Gastrocnemius medialis (tissue), 4 donors: ENCODE measurements at places on chromosomes 4 and X. TPM values are rescaled to one million over a fixed set of nuclear protein-coding genes. Genes with fewer than 3 reads are reported as not detected.

- H3K36me3 ChIP-seq = no peaks in the 10 kb centered on the region
- H3K4me1 ChIP-seq = no peaks in the 10 kb centered on the region
- no peak for DNase-seq
- H3K4me3 ChIP-seq = no peak overlapping the region
These were observed 25.7 kb upstream of the MND1 start for GRCh38 chr4:153318696-153319320.

DNA sequence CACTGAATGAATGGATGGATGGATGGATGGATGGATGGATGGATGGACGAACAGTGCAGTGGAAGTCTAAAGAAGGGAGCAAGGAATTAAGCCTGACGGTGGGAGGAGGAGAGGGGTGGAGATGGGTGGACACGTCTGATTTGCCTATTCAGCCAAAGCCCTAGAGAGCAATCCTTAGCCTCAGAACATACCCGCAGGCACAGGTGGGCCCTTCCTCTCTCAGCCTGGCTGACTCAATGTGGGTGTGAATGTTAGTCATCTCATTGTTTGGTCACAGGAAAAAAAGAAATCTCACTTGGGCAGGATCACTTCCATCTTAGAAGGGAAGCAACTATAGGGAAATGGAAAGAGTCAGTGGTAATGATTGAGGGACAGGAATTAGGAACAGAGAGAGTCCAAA, 165.9 kb downstream of the PJA1 start:
- H3K27me3 ChIP-seq = peaks cover 3% of the 10 kb centered on the region
- no peak for DNase-seq
- H3K36me3 ChIP-seq = no peaks in the 10 kb centered on the region
- peaks cover 17% of the 10 kb centered on the region for H3K4me1 ChIP-seq

DNA sequence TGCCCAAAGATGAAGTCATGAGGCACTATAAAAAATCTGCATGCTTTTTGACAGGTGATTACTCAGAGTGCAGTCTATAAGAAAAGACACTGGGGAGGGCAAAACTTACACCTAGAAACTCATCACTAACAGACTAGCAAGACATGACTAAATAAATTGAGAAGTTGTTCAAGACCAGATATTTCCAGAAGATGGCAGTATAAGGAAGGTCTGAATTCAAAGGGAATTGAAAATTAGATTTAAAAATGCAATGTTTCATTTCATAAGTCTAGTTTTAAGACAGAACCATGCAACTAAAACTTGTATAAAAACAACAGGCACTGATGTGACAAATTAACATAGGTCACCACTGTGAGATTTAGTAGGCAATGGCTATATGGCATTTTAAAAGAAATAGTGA, 232.5 kb upstream of the POF1B start:
- no peak overlapping the region for H3K4me3 ChIP-seq
- H3K27ac ChIP-seq = no peak overlapping the region
- no peaks in the 10 kb centered on the region for H3K36me3 ChIP-seq
- H3K27me3 ChIP-seq = no peaks in the 10 kb centered on the region

GRCh38 chr4:8699479-8700145, 107.0 kb downstream of the CPZ start:
- H3K27ac ChIP-seq = no peak overlapping the region
- H3K4me3 ChIP-seq = no peak overlapping the region
- DNase-seq = no peak
- no peaks in the 10 kb centered on the region for H3K36me3 ChIP-seq
- H3K4me1 ChIP-seq = no peaks in the 10 kb centered on the region

DNA sequence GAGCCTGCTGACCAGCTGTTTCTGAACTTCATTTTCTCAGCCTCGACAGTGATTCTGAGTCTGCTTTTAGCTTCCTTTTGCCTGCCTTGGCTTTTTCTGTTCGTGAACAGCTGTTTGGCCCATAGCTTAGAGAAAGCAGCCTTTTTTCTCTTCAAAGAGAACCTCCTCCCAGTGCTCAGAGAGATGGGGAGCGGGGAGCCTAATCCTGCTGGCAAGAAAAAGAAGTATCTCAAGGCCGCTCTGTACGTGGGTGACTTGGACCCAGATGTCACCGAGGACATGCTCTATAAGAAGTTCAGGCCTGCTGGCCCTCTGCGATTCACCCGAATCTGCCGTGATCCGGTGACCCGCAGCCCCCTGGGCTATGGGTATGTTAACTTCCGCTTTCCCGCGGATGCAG, 756 bp downstream of the PABPC5 start:
- no peak for DNase-seq
- no peaks in the 10 kb centered on the region for H3K4me1 ChIP-seq
- no peaks in the 10 kb centered on the region for H3K36me3 ChIP-seq
- H3K27me3 ChIP-seq = peaks cover 40% of the 10 kb centered on the region

DNA sequence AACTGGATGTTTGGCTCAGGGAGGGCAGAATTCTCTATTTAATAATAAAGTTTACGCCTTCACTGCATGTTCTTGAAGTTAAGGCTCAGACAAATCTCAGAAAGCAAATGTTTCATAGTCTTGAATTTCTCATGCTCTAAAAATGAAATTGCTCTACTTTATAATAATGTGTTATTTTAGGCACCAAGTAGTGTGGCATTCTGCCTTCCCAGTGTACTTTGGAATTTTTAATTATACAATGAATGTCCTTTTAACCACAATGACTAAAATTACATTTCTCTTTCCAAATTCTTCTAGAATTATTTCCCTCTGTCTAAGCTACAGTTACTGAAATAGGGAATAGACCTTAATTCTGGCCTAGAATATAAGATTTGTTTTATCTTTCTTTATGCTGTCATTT, 97.9 kb upstream of the PDE5A start:
- no peak overlapping the region for H3K4me3 ChIP-seq
- DNase-seq = no peak
- peaks cover 32% of the 10 kb centered on the region for H3K4me1 ChIP-seq
- H3K27ac ChIP-seq = peak overlapping the region; percentile 34
- no peaks in the 10 kb centered on the region for H3K36me3 ChIP-seq

- peak overlapping the region; percentile 81 for H3K27ac ChIP-seq
- peaks cover 27% of the 10 kb centered on the region for H3K4me1 ChIP-seq
- H3K27me3 ChIP-seq = no peaks in the 10 kb centered on the region
These were observed 98.5 kb downstream of the DHRSX start for GRCh38 chrX:2402361-2402690.

GRCh38 chr4:3865986-3866812, 100.0 kb downstream of the ADRA2C start:
- H3K27me3 ChIP-seq = peaks cover 31% of the 10 kb centered on the region
- DNase-seq = no peak
- no peak overlapping the region for H3K27ac ChIP-seq

DNA sequence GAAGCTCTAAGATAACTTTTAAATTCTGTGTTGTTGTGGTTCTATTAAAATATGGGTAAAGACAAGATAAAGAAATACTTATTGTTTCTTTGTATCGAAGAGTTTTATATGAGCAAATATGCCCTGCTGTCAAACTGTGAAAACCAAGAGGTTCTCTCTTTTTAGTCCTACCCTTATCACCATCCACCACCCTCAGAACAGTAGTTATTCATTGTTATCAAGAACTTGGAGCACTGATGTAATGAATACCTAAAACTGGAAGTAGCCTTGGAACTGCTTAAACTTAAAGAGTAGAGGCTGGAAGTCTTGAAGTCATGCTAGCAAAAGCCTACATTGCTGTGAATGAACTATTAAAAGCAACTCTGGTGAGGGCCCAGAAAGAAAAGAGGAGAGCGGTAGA, 9.2 kb downstream of the PIR start:
- no peaks in the 10 kb centered on the region for H3K36me3 ChIP-seq
- no peak overlapping the region for H3K27ac ChIP-seq
- H3K4me3 ChIP-seq = no peak overlapping the region
- H3K27me3 ChIP-seq = no peaks in the 10 kb centered on the region
- DNase-seq = no peak
- H3K4me1 ChIP-seq = peaks cover 3% of the 10 kb centered on the region

GRCh38 chr4:137531986-137532868, at the start of gene PCDH18:
Gene PCDH18, minus strand, starts transcription at chr4:137532494. Its CDS starts 406 bp downstream, at chr4:137532088.
- peaks cover 6% of the 10 kb centered on the region for H3K4me1 ChIP-seq
- peaks cover 6% of the 10 kb centered on the region for H3K27me3 ChIP-seq
- peak within 1 kb of the TSS; percentile 60 for H3K4me3 ChIP-seq
- peak within 1 kb of the TSS; percentile 65 for H3K27ac ChIP-seq

DNA sequence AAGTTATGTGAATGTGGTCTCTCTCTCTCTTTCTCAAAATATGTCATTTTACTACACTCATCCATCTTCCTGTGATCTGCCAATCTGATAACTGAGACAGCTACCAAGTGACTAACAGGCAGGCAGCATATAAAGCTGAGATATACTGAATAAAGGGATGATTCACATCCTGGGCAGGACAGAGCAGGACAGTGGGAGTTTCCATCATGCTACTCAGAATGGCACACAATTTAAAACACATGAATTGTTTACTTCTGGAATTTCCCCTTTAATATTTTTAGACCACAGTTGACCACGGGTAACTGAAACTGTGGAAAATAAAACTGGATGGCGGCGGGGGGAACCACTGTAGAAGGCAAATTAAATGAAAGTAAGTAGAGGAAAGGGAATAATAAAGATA, 58.6 kb upstream of the DCTD start:
- no peaks in the 10 kb centered on the region for H3K27me3 ChIP-seq
- no peaks in the 10 kb centered on the region for H3K36me3 ChIP-seq
- no peak for DNase-seq
- H3K27ac ChIP-seq = no peak overlapping the region

DNA sequence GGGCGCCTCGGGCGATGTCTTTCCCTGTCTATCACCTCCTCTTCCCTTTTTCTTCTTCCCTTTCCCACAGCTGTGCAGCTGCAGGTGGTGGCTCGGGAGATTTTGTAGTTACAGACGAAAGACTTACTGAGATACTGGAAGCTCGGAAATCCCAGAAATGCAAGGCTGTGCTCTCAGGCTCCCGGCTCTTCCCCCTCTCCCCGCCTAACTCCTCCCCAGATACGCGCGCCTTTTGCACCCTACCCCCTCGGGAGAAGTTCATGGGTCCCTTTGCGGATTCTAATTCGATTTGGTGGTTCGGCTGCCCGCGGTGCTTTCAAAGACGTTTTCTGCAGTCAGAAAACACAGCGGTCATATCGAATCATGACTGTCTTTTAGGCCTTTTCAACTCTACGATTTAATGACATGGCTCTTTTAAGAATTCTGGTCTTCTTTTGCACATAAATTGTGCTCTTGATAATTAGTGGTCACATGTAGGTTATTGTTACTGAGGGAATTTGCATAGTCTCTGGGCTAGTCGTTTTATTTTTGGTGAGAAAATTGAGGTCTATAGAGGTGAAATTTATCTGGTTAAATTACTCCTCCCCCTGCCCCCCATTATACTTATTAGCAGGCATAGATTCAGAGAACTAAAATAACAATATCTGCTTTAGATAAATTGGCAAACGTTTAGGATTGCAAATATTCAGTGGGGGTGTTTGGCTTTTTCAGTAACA, 1.6 kb downstream of the SEPTIN11 start:
- H3K36me3 ChIP-seq = no peaks in the 10 kb centered on the region
- no peak for DNase-seq
- no peaks in the 10 kb centered on the region for H3K27me3 ChIP-seq
- peaks cover 27% of the 10 kb centered on the region for H3K4me1 ChIP-seq
- H3K27ac ChIP-seq = peak overlapping the region; percentile 93

DNA sequence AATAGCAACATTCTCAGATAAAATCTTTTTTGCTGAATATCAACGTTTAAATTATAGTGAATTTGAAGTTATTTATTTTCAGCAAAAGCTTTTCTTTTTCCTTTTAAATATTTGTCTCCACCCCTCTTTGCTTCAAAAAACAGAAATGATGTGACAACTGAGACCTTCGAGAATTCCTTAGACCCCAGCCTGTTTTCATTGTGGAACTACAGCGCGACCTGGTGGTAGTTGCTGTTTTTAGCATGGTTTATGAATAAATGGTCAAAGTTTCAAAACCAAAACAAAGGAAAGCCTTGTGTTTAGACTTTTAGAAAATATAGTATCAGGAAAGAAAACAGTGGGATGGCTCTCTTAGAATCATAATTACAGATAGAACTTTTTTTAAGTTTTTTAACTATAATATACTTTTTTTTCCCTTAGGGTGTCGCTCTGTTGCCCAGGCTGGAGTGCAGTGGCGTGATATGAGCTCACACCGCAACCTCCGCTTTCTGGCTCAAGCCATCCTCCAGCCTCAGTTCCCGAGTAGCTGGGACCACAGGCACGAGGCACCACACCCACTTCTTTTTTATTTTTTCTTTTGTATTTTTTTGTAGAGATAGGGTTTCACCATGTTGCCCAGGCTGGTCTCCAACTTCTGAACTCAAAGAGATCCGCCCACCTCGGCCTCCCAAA, 26.8 kb upstream of the TMEM184C start:
- H3K27ac ChIP-seq = no peak overlapping the region
- H3K4me3 ChIP-seq = no peak overlapping the region
- H3K27me3 ChIP-seq = no peaks in the 10 kb centered on the region
- no peaks in the 10 kb centered on the region for H3K36me3 ChIP-seq
- no peaks in the 10 kb centered on the region for H3K4me1 ChIP-seq

DNA sequence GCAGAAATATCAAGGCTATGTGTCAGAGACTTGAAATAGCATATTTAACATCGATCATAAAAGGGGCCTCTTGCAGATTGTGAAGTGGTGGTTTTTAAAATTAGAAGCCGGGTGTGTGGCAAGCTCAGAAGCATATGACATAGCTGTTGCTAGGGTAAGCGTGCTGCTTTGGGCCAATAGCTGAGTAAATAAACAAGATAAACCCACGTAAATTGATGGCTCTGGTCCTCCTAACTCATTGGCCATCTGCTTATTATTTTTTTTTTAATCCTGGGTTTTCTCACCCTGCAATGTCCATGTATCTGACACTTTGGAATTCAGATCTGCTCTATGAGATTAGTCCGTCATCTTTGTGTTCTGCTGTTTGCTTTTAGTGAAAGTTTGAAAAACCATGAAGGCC, 32.6 kb upstream of the STOX2 start:
- no peaks in the 10 kb centered on the region for H3K27me3 ChIP-seq
- no peak overlapping the region for H3K27ac ChIP-seq
- H3K4me3 ChIP-seq = no peak overlapping the region
- DNase-seq = no peak
- H3K36me3 ChIP-seq = no peaks in the 10 kb centered on the region

GRCh38 chr4:61041527-61041926, 158.6 kb upstream of the ADGRL3 start:
- H3K36me3 ChIP-seq = no peaks in the 10 kb centered on the region
- no peaks in the 10 kb centered on the region for H3K4me1 ChIP-seq
- H3K4me3 ChIP-seq = no peak overlapping the region
- no peaks in the 10 kb centered on the region for H3K27me3 ChIP-seq
- DNase-seq = no peak

- H3K4me3 ChIP-seq = no peak overlapping the region
- no peak for DNase-seq
- H3K4me1 ChIP-seq = no peaks in the 10 kb centered on the region
- no peaks in the 10 kb centered on the region for H3K27me3 ChIP-seq
- peaks cover 9% of the 10 kb centered on the region for H3K36me3 ChIP-seq
These were observed 50.7 kb downstream of the CHST7 start for GRCh38 chrX:46624090-46624786.

Gene SOD3
- 13.0 TPM for total RNA-seq

Gene XKRX
- total RNA-seq = 0.90 TPM

Gene MAGEA1
- total RNA-seq = not detected

Gene SSX2B
- not detected for total RNA-seq

Gene ARHGEF38
- total RNA-seq = not detected

Gene UNC5C
- not detected for total RNA-seq

Gene MRPS18C
- 31.1 TPM for total RNA-seq

Gene UGT2B11
- total RNA-seq = not detected

Gene NXF2
- not detected for total RNA-seq

Gene PRSS12
- total RNA-seq = 0.09 TPM

Gene HPSE
- total RNA-seq = 0.25 TPM

Gene ZFP42
- not detected for total RNA-seq

Gene RNF150
- 1.6 TPM for total RNA-seq

Gene PPP4R3C
- total RNA-seq = not detected

Gene ENOX2
- 7.2 TPM for total RNA-seq
